ENCODE measurements at places on chromosomes 12 and 14.
A peak's percentile ranks its signal among the peaks of the same experiment; 100 is the strongest.

DNA sequence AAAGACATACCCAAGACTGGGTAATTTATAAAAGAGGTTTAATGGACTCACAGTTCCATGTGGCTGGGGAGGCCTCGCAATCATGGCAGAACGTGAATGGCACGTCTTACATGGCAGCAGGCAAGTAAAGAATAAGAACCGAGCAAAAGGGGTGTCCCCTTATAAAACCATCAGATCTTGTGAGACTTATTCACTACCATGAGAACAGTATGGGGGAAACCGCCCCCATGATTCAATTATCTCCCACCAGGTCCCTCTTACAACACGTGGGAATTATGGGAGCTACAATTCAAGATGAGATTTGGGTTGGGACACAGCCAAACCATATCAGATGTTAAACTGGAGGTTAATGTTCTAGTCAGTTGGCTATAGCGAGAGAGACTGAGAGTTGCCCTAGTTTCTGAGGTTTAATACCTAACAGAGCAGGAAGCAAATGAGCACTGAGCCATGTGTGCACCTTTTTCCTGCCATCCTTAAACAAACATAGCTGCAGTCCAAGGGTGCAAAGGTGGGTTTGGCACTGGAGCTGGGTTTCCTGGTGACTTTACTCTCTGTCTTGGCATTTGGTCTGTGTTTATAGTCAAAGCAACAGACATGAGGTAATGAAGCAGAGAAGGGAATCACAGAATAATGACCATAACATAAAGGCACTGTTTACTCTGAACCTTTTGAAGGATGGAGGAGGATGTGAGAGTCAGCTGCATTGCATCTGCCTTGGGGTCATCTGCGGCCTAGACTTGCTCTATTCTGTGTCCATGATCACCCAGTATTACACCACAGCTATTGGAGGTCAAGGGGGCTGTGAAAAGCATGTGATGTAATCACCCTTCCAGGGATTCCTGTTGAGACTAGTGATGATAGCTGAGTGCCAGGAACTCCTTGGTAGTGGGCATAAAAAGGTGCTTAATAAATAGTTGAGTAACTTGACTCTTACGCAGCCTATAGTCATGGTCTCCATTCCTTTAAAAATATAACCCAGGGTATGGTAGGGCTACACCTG is 83.6 kb upstream of the USP44 start:
- no peak for DNase-seq

DNA sequence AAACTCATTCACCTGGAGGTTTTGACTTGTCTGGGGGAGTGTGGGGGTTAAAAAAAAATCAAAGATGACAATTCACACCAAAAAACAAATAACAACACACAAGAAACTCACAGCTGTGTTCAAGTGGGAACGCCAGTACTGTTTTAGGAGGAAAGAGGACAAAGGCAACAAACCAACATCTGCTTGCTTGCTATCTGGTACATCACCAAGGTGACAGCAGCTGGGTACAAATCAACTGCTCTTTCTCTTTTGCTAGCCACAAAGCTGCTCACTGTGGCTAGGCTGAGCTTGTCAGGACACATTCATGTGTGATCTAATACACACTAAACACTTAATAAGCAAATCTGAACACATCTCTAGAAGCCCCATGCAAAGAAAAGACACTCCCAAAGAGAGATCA is 128.0 kb upstream of the RAP1B start:
- no peak for DNase-seq

DNA sequence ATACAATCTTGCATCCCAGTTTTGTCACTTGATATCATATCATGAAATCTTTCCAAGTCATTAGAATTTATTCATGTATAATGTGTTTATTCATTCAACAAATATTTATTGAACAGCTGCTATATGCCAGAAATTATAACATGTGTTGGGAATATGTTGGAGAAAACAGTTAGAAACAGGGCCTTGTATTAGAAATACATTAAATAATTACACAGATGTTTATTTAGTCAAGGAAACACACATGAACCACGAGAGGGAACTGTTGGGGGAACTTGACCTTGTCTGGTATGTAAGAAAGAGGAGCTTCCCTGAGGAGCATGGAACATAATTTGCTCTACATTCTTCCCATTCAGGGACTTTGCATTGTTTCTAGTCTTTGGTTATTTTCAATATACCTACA is 191.7 kb upstream of the FRMD6 start:
- no peak for DNase-seq

DNA sequence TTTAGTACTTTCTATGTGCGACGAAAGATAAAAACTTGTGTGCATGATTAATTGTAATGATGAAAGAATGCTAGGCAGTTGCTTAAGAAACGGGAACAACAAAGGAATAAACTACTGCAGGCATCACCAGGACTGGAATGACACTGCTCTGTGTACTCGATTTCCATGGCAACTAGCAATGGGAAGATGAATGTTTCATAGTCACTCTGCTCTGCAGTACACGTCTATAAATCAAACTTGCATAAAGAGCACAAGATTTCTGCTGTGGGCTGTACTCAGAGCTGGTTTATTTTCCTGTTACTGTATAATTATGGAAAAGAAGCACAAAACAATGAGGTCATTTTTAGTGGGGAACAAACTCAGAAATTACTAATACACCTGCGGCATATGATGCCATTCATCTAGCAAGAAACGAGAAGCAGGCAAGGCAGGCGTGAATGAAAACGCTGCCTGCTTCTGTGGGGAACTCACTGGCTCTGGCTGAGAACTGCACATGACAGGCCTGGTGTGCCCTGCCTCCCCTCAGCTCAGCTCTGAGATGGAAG is 41.8 kb downstream of the EFCAB11 start:
- peak; percentile 68 for DNase-seq

GRCh38 chr12:110705309-110705708 is 16.4 kb upstream of the HVCN1 start:
- DNase-seq, result no peak

- DNase-seq, result no peak
Measured at GRCh38 chr14:88871429-88871828, 47.0 kb downstream of the TTC8 start.

DNA sequence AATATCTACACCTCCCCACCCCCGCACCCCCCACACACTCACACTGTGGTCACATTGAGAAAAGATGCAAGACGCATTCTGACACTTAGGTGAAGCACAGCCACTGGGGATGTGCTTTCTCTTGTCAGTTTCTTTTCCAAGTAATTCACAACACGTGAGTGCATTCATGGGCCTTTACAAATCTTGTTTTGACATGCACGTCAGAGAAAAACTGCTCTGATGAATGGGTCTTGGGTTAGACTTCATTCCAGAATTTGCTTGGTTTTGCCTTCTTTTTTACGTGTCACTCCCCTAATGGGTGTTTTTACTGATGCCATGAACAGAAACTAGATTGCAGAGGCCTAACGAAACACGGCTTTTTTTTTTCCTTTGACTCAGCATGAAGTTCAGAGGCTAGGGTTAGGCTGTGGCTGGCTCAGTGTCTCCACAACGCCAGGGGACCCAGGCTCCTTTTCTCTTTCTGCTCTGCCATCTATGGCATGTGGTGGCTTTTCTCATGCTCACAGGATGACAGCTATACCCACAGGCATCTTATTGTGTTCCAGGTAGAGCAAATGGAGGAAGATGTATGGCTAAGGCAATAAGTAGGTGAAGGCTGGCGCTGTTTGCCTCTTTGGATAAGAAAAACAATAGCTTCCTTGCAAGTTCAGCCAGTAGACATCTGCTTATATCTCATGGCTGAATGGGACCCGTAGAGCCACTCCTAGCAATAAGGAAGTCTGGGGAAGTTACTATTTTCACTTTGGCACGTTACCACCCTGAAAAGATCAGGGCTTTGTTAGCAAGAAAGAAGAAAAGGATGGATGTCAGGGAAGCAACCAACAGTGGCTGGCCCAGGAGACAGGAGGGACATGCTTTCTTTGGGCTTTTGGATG is 253.3 kb downstream of the SLC15A4 start:
- no peak for DNase-seq

- no peak for DNase-seq
Measured at GRCh38 chr14:93797071-93797470, 8.8 kb upstream of the PRIMA1 start.

DNA sequence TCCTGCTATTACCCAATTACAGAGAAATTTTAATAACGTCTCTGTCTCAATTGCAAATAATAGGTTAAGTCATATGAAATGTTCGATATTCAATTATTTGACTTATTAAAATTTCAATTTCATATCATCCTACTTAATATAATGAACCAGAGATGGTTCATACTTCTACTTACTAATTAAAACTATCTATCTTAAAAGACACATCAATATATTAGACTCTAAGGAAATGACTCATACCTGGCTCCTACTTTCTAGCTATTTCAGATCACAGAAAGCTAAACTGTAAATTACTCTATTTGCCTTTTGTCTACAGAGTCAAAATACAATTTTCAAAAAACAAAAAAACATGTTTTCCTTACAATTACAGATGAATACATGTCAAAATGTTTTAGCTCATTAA is 99.6 kb downstream of the CAPZA3 start:
- DNase-seq, result no peak

DNA sequence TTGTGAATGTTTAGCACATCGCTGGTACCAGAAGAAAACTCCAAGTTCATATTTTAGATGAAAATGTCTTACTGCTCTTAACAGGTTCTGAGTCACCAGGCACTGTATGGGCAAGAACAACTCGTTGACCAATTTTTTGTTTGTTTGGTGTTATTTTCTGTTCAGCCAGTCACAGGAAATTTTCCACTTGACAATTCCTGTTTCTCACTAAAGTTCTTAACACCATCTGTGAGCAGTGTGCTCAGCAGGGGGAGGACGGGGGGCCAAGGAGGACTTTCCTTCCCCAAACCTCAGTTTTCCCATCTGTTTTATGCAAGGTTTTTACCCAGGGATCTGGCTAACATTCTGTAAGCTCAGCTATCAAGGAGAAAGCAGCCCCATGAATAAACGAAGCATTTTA is 3.0 kb downstream of the NUAK1 start:
- no peak for DNase-seq

GRCh38 chr12:6953442-6954315 is 2.5 kb downstream of the PTPN6 start:
- DNase-seq, result no peak

- DNase-seq, result no peak
Measured at GRCh38 chr12:52496590-52497071, 3.6 kb upstream of the KRT6A start.

DNA sequence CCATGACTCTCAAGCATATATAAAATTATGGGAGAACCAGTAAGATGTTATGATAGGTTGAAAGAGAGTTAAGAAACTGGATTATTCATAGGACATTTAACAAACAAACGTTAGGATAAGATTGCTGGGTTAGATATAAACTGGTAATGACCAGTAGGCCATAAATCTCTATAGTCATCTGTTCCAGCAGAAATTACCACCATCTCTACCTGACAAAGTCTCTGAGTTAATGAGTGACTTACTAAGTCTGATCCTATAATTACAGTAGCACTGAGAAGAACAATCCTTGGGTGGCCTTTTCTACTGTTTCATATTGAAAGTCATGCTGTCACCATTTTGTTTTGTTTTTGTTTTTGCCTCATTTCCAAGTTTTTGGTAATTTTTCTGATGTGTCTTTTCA is 136.9 kb upstream of the CNOT2 start:
- DNase-seq, result no peak

- no peak for DNase-seq
Measured at GRCh38 chr14:100732766-100733100, 6.0 kb downstream of the DLK1 start.

- no peak for DNase-seq
Measured at GRCh38 chr12:107549651-107550480, 135.7 kb upstream of the PWP1 start.

DNA sequence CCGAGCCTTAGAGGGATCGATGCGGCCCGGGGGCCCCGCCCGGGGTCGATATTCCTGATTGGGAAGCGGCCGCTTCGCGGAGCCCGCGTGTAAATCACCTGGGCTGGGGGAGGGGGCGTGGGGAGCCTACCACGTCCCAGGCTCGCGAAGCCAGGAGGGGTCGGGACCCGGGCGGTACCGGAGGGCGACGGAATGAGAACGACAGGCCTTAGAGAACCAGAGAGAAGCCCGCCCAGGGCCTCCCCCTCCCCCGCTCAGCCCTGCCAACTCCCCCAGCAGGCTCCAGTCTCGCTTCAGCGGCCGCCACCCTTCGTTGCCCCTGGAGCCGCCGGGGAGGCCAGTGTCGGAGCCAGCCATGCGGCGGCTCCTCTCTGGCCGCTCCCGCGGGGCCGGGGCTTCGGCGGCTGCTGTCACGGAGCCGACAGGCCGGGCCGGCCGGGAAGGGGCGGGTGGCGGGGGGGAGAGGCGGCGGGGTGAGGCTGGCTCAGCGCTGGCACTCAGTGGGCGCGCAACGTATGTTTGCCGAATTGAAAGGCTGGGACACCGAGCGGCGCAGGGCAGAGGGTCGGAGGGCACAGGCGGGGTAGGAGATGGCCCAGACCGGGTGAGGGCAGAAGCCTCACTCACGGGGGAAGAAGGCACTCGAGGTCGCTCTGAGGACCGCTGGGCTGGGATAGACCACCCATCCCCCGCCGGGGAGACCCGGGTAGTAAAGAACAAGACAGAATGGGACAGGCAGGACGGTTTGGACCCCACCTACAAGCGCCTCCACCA is 1.4 kb upstream of the DNAJC22 start:
- no peak for DNase-seq

GRCh38 chr14:51448831-51449670 is 202.7 kb upstream of the FRMD6 start:
- DNase-seq, result no peak

DNA sequence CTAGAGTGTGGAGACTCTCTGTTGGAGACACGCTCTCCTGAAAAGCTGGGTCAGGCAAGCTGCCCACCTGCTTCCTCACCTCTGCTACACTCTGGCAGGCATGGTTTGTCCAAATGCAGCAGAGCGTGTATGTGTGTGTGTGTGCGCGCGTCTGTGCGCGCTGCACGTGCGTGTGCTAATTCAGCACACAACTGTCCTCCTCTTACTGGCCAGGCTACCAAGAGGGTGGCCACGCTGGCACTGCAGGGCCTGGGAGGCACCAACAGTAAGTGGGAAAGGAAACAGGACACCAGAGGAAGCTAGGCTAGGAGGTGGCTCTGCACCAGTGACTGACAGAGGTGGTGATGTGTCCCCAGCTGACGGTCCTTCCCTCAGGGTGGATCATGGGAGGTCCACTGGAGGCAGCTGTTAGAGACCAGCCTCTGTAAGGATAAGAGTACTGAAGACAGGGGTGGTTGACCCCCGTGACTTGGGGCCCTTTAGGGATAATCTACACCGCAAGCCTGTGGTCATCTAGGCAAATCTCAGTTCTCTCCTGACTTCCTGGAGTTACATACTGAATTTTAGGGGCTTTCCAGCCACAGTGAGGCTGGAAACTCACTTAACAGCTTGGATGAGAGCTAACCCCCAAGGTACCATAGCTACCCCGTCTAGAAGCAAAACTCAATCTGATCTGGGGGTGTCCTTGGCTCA is 15.6 kb upstream of the TFCP2 start:
- no peak for DNase-seq

GRCh38 chr14:89445273-89445973 is 28.4 kb upstream of the FOXN3 start:
- DNase-seq, result no peak

- DNase-seq, result no peak
Measured at GRCh38 chr14:39175445-39176262, 600 bp downstream of the PNN start.

DNA sequence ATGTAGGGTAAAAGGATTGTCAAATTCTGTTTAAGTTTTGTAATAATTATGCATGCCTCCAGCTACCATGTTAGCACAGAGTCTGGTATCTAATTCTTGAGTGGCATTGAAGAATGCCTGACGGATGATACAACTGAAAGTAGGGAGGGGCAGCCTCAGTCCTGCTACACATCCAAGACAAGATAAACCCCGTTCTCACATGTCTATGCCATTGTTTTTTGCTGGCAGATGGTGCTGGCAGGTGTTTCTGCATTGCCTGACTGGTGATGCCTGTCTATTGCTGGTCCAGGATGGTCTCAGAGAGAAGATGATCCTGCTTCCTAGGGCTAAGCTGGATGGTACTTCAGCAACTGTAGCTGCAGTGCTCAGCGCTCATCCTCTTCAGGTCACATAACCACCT is 245.8 kb upstream of the NAV3 start:
- DNase-seq, result no peak
